Activated T-helper 1 cell treated with anti-CD3 and anti-CD28 coated beads, Interleukin-2, amount 50 U/mL, for 16 hours (primary cell): ENCODE measurements at places on chromosomes 4 and X.

DNA sequence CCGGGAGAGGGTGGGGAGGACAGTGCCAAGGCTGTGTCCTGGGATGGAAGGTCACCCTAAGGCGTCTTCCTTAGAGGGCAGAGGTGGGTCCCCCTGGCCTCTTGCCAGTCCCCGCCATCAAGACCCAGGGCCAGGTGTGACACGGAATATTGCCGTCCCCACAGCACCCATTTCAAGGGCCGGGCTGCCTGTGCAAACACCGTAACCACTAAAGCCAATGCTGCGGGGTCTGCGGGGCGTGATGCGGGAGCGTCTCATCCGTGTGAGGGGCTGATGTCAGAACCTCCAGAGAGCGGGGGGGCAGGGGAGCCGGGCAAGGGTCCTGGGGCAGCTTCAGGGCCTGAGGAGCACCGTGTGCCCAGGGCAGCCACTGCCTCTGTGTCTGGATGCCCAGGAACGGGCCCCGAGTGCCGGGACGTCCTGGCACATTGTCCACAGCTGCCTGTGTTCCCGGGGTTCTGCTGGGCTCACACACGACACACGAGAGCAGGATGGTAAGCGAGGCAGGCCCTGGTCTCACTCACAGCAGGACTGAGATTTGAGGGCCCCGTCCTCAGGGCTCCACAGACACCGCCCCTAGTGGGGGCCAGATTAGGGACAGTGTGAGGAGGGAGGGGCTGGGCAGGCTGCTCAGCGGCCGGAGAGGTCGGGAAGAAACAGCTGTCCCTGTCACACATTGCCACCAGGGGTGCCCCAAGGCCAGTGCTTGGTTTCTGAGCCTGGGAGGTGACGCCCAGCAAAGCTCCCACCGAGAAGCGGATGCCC lies 29.2 kb downstream of the NKX1-1 start:
- no peak for DNase-seq

DNA sequence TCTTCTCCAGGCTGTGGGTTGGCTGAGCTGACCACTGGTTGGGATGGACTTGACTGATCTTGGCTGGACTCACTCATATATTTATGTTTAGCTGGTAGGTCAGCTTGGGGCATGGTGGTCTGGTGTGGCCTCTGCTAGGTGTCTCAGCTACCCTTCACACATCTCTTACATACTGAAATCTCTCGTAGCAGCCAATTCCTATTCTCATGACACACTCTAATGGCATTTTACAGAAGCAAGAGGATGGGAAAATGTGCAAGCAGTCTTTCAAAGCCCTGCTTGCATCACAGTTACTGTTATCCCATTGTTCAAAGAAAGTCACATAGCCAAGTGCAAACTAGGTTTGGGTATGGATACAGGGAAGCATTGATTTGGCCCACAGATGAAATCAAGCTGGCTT lies 55.5 kb upstream of the PCDH18 start:
- no peak for DNase-seq

DNA sequence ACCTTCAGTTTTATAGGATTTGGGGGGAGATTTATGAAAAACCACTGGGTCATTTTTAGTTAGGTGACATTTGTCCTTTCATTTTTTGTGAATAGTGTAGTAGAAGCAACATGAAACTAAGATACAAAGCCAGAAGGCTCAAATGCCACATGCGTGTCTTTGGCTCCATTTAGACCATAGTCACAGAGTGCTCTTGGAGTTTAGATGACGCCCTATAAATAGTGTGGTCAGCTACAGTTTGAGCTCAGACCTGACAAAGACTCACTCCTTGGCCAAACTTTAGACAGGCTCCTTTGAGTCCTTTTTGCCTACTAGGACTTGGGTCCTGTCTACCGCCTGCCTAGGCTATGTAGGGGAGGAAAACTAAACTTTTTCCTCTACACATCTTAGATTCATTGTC lies 16.8 kb upstream of the PAGE1 start:
- DNase-seq: no peak

DNA sequence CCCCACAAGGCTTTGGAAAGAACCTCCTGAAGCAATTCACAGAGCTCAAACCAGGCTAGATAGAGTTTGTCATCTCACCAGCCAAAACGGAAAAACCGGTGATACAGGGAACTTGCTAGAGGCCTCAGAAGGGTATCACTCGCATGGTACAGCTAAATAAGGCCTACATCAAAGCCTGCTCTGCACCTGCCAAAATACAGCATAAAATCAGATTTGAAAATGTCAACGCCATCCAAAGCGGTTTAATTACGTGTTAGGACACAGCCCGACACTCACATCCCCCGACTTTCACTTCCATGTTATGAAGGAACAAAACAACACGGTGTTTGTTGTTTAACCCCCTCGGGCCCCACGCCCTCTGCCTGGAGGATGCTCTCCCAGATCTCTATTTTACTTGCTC lies 65.0 kb downstream of the MAPK10 start:
- no peak for DNase-seq

DNA sequence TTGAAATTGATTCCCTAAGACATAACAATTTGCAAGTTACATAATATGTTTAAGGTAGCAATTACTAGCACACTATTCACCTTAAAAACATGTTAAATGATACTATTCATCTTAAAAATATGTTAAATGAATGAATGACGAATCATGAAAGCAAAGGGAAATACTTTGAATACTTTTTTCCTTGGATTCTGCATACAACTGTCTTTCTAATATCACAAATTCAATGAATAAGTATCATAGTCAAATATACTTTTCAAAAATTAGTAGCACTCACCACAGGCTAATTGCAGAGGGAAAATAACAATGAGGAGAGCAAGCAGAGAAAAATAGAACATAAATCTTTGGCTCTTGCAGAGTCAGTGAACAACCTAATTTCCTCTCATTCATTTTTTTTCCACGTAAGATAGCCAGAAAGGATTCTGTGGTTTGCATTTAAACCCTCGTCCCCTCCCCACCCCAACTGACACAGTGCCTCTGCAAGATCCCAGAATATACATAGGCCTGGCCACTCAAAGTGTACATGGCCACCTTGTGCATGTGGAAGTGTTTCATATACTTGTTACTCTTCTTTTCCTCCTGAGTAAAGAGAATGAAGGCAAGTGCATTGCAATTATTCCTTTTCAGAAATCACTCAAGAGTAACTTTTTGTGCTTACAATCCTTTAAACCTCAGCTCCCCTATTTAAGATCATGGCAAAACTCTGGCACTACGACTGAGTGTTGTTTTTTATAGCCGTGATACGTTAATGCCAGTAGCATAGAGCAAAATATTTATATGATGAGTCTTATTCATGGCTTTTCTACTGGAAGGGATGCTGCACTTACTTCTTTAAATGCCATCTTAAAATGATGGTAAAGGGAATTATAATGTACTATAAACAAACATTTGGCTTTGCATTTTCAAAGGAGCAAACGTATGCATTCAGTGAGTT lies 236.4 kb downstream of the PDGFC start:
- no peak for DNase-seq

- no peak for DNase-seq
Measured at GRCh38 chr4:72031868-72032608, at the start of gene NPFFR2. Gene NPFFR2, plus strand, starts transcription at chr4:72032000. Its CDS starts 96,592 bp downstream, at chr4:72128592.

DNA sequence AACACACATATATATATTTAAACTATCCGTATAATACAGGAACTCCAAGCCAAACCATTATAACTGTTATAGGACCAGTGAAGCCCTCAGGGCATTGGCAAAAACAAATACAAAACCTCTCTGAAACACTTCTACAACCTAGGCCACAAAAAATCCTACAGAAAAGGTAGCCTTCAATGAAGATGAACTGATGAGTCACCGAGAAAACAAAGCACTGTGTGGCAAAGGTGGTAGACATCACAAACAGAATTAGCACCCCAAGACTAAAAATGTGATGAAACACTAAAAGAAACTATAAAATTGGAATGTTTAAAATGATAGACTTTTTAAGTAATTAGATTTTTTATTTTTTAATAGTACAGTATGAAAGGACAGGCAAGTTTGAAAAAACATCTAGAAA lies 5.5 kb upstream of the HSPA4L start:
- DNase-seq: no peak
